ENCODE measurements at places on chromosomes 4 and X. TPM values are rescaled to one million over a fixed set of nuclear protein-coding genes. Genes with fewer than 3 reads are reported as not detected.

GRCh38 chrX:12690646-12691045, 100.6 kb upstream of the PRPS2 start:
- no peak overlapping the region for H3K4me3 ChIP-seq
- no peaks in the 10 kb centered on the region for H3K27me3 ChIP-seq
- no peaks in the 10 kb centered on the region for H3K36me3 ChIP-seq
- no peaks in the 10 kb centered on the region for H3K4me1 ChIP-seq
- no peak for DNase-seq

DNA sequence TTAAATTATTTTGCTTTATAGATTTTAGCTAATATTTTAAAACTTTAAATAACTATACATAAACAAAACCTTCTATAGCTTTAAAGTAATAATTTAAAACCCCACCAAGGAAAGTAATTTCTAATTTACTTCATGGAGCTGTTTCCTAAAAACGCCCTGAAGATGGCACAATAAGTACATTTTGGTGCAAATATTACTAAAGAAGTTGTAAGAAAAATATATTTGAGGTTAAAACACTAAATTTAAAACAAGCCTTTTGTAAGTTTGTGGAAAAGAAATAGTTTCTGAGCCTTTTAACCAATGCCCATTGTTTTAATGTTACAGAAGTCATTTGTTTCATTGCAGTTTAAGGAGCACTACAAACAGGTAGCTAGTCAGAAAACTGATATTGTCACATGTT, 137.4 kb upstream of the AGA start:
- H3K27ac ChIP-seq = no peak overlapping the region
- no peaks in the 10 kb centered on the region for H3K36me3 ChIP-seq
- H3K27me3 ChIP-seq = no peaks in the 10 kb centered on the region
- no peak for DNase-seq
- H3K4me3 ChIP-seq = no peak overlapping the region

OTUD6A gene
- total RNA-seq = not detected

GRCh38 chr4:78510681-78511080, 40.9 kb upstream of the ANXA3 start:
- H3K27ac ChIP-seq = no peak overlapping the region
- H3K27me3 ChIP-seq = peaks cover 4% of the 10 kb centered on the region
- H3K36me3 ChIP-seq = no peaks in the 10 kb centered on the region
- DNase-seq = no peak

DNA sequence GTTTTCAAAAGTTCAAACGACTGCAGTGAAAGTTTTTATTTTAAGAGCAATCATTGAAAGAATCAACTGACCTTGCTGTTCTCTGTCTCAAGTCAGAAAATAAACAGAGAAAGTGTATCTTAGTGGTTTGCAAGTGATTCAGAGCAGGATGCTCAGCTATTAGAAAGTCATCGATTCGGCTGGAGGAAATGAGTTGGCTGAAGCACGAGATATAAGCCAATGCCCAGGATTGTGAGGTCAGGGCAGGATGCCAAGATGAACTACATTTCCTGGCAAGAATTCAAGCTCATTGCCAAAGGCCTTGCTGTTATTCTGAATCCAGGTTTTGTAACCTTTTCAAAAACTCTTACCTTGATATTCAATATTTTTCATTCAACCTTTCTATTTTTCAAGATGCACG, 541.4 kb upstream of the BOD1L1 start:
- H3K27ac ChIP-seq = no peak overlapping the region
- no peaks in the 10 kb centered on the region for H3K27me3 ChIP-seq
- H3K4me1 ChIP-seq = no peaks in the 10 kb centered on the region
- no peak for DNase-seq

RENBP gene
- total RNA-seq = 8.2 TPM

DNA sequence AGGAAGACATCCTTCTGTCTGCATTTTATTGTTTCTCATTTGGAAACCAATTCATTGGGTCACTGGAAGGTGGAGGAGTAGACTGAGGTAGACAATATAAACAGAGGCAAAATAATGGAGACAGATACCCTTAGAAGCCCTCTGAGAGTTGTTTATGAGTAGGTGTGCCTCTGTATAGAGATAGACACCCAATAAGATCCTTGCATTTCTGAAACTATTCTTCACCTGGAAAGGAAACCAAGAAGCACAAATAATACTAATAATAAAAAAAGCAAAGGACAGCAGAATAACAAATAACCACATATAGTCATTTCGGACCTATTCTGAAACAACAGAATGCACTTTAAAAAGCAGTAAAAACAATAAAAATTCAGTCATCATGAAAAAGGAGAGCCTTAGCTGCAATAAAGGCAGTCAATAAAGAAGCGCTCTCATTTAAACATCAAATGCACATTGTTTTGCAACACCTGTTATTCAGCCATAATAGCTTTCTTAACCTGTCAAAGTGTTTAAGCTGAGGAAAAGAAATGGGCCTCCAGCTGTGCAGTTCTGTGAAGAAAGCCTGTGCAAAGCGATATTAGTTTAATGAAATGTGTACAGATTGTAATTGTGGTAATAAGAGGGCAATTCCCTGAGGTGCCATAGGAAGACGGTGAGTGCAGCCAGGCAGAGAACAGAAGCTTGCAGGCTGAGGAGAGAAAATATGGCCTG, 904.2 kb downstream of the STPG2 start:
- no peaks in the 10 kb centered on the region for H3K27me3 ChIP-seq
- H3K27ac ChIP-seq = no peak overlapping the region
- no peak overlapping the region for H3K4me3 ChIP-seq
- no peak for DNase-seq

Data from activated CD4-positive, alpha-beta memory T cell treated with anti-CD3 and anti-CD28 coated beads for 36 hours (primary cell).